ENCODE measurements at places on chromosomes 7 and 10.

GRCh38 chr7:98276241-98276761 lies 5.2 kb upstream of the BRI3 start:
- DNase-seq: no peak

GRCh38 chr10:49541762-49542161 lies 2.8 kb upstream of the ERCC6 start:
- no peak for DNase-seq

DNA sequence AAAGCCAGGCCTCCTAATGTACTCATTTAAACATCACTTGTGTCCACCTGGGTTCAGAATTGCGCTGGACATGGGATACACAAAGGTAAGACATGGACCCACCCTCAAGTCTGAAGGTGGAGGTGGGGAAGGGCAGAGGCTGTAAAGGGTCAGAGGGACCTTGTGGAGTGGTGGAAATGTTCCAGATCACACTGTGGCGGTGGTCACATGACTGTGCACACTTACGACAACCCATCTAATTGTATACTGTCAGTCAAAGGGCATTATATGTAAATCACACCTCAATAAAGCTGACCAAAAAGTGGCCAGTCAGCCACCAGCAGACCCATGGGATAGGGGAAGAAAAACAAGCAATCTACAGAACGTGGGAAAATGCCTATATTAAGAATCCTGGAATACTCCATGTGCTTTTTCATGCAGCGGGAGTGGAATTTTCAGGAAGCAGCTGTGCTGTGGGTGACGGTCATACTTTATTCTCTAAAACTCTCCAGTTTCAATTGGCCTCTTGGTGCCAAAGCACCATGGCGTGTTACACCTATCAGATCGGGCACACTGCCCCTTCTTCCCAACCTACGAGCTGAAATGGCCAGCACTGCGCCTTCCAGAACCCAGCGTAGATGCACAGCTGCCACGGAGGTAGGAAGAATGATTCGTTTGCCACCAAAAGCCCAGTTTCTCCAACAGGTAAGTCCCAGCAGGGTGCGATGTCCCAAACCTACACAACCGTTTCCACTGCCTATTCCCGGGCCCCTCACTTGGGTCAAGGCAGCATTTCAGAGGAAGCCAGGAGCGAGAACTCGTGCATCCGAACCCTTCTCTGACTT lies 69.8 kb downstream of the PRKAG2 start:
- DNase-seq: no peak

- no peak for DNase-seq
These were observed 136.4 kb upstream of the ODAD2 start for GRCh38 chr10:28135258-28135657.

DNA sequence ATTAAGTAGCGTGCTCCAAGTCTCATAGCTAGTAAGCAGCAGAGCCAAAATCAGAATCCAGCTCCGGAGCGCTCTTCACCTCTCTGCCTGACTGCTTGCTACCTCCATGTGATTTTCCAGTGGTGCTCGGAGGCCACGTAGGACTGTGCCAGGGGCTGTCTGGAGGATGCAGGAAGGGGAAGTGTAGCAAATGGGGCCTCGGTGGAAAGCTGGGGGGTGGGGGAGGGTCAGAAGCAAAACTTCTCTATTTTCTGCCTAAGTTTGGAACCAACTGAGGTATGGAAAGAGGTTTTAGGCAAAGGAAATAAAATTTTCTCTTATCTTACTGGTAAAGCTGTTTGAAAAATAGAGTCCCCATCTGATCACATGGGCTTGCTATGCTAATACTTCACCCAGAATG lies 108.7 kb downstream of the TBXAS1 start:
- DNase-seq: no peak

Measured in NCI-H510A treated with DMSO at 0.1 percent for 48 hours (cell line).